ENCODE measurements at places on chromosomes 1 and 21. TPM values are rescaled to one million over a fixed set of nuclear protein-coding genes. Genes with fewer than 3 reads are reported as not detected.

Gene PLD5
- not detected for total RNA-seq

Gene CR1L
- total RNA-seq: 0.20 TPM

Gene AADACL3
- not detected for total RNA-seq

Gene LINGO4
- total RNA-seq: 0.40 TPM

Gene TDRD5
- total RNA-seq: not detected

Gene GPA33
- 17.7 TPM for total RNA-seq

Gene MORN1
- total RNA-seq: 8.2 TPM

- no peak overlapping the region for H3K27ac ChIP-seq
- peak; percentile 40 for DNase-seq
- peaks cover 35% of the 10 kb centered on the region for H3K4me1 ChIP-seq
- no peaks in the 10 kb centered on the region for H3K36me3 ChIP-seq
- no peak overlapping the region for H3K4me3 ChIP-seq
Observed at GRCh38 chr21:42164064-42164789, 54.7 kb upstream of the ABCG1 start.

DNA sequence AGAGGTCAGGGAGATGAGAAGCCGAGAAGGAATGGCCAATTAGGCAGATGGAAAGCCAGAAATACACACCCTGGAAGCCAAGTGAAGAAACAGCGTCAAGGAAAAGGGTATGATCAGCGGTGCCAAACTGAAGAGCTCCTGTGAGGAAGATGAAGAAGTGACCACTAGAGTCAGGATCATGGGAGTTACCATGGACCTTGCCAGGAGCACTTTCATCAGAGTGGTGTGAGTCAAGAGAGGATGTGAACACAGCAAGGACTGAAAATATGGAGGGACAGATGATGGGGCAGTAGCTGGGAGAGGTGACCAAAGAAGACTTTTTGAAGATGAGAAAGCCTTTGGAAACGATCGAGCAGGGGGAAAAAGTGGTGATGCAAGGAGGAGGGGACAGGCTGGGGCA is 50.4 kb downstream of the CD34 start:
- no peak overlapping the region for H3K4me3 ChIP-seq
- H3K36me3 ChIP-seq: peaks cover 36% of the 10 kb centered on the region
- H3K27me3 ChIP-seq: no peaks in the 10 kb centered on the region
- peaks cover 26% of the 10 kb centered on the region for H3K4me1 ChIP-seq
- H3K27ac ChIP-seq: peak overlapping the region; percentile 76

DNA sequence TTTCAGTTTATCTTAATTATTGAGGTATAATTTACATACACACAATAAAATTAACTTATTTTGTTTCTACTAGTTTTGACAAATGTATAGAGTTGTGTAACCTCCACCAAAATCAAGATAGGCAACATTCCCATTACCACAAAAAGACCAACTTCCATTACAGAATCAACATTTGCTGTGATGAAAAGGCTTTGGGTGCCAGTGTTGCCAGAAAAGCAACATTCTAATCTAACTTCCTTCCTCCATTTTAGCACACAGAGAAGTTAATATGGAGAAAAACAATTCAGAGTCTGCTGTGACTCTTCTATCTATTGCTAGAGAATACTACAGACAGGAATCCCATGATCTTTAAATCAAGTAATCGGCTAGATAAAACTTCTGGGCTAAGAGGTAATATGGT is 245.3 kb downstream of the RERE start:
- no peak for DNase-seq
- no peak overlapping the region for H3K4me3 ChIP-seq
- no peaks in the 10 kb centered on the region for H3K36me3 ChIP-seq
- H3K27me3 ChIP-seq: no peaks in the 10 kb centered on the region
- H3K27ac ChIP-seq: no peak overlapping the region

- H3K36me3 ChIP-seq: no peaks in the 10 kb centered on the region
- DNase-seq: no peak
- H3K27me3 ChIP-seq: no peaks in the 10 kb centered on the region
Observed at GRCh38 chr1:108592030-108592759, 32.3 kb downstream of the EEIG2 start.

- H3K4me3 ChIP-seq: no peak overlapping the region
- H3K36me3 ChIP-seq: no peaks in the 10 kb centered on the region
- no peak overlapping the region for H3K27ac ChIP-seq
- H3K27me3 ChIP-seq: no peaks in the 10 kb centered on the region
Observed at GRCh38 chr1:74517599-74518051, 5.2 kb upstream of the LRRC53 start.

DNA sequence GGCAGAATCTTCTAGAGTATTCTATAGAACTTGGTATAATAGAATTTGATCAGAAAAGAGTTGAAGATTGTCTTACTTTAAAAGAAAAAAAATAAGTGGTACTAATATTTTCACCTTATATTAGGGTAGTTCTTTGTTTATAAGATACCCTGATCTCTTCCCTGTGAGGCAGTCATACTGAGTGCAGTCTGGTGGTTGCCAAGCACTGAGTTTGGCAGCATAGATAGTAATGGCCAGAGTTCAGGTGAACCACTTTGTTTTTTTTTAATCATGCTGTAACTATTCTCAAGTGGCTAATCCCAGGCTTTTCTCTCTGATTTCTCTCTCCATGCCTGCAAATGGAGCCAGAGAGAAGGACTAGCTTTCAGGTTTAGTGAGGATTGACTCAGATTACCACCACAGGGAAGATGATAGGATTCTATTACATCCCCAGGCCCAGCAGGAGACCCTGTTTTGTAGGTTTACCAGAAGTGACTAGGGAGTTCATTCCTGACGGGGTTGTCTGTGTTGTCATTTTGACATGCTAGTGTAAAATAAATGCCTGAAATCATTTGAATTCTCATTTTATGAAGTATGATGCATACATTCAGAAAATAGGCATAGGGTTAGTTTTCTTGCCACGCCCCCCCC is 16.7 kb downstream of the KDM1A start:
- H3K4me1 ChIP-seq: peaks cover 2% of the 10 kb centered on the region
- DNase-seq: no peak
- H3K27ac ChIP-seq: no peak overlapping the region
- H3K4me3 ChIP-seq: no peak overlapping the region

- H3K36me3 ChIP-seq: peaks cover 26% of the 10 kb centered on the region
- no peak overlapping the region for H3K27ac ChIP-seq
- DNase-seq: no peak
- no peaks in the 10 kb centered on the region for H3K4me1 ChIP-seq
Observed at GRCh38 chr1:179329862-179330261, 35.9 kb upstream of the AXDND1 start.

DNA sequence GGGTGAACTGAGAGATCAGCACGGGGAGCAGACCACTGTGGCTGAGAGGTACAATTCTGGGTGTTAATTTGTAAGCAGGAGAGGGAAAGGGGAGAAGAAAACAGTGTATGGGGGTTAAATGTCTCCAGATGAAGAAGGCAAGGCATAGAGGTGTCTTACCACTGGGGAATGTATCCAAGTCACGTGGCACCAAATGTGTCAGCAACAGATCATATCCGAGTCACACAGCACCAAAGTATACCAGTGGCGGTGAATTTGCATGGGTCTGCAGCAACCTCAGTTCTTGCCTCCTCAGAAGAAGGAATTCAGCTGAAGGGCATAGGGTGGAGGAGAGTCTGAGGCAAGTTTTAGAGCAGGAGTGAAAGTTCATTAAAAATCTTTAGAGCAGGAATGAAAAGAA is 21.2 kb upstream of the SYCP1 start:
- no peaks in the 10 kb centered on the region for H3K4me1 ChIP-seq
- H3K4me3 ChIP-seq: no peak overlapping the region
- DNase-seq: no peak
- no peak overlapping the region for H3K27ac ChIP-seq
- H3K27me3 ChIP-seq: no peaks in the 10 kb centered on the region

- peak within 1 kb of the TSS; percentile 62 for H3K4me3 ChIP-seq
- peaks cover 15% of the 10 kb centered on the region for H3K4me1 ChIP-seq
- DNase-seq: peak; percentile 11
Observed at GRCh38 chr1:23483321-23484252, at the start of gene ASAP3. TSS of gene ASAP3 (minus strand) at chr1:23484179. CDS start at chr1:23484133, 46 bp downstream.

- H3K4me1 ChIP-seq: peaks cover 23% of the 10 kb centered on the region
- no peak for DNase-seq
- no peak overlapping the region for H3K4me3 ChIP-seq
- no peaks in the 10 kb centered on the region for H3K27me3 ChIP-seq
- H3K27ac ChIP-seq: no peak overlapping the region
Observed at GRCh38 chr1:92933459-92933858, 27.8 kb downstream of the DIPK1A start.

- H3K4me1 ChIP-seq: no peaks in the 10 kb centered on the region
- no peak overlapping the region for H3K4me3 ChIP-seq
- DNase-seq: no peak
- no peaks in the 10 kb centered on the region for H3K27me3 ChIP-seq
- H3K36me3 ChIP-seq: no peaks in the 10 kb centered on the region
Observed at GRCh38 chr1:197180252-197180878, 33.9 kb upstream of the ASPM start.

DNA sequence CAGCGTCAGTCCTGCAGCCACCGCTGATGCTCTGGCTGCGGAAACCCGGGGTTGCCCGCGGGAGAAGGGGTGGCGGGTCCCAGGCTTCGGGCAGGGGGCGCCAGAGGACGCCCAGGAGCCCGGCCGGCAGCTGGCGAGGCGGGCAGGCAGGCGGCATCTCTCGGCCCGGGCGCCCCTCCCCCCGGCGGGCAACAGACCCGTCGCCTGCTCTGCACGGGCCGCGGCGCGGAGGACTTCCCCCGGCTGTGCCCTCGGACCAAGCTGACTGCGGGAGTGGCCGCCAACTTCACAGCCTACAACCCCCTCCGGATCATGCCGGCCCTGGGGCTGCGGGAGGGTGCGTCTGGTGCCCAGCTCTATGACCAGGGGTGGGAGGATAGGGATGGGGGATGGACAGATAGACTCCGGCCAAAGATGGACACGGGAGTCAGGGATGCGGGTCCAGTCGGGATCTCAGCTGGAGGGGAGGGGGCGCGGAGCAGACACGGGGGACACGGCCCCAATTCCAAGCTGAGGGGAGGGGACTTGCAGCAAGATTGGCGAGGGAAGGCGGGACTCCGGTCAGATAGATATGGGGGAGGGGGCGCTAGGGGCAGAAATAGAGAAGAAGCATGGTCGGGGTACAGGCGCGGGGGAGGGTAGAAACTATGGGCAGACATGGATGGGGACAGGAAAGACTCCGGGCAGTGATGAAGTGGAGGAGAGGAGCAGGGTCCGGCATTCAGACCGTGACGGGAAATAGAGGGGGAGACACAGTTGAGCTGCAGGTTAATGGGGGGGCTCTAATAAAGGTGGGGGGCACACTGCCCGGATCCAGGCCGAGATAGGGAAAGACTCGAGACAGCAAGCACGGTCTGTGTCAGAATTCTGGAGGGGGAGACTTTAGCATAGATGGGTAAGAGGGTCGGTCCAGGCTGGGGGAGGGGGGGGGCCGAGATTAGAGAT is 1.1 kb downstream of the ADGRB2 start:
- H3K27ac ChIP-seq: no peak overlapping the region
- H3K4me1 ChIP-seq: peaks cover 10% of the 10 kb centered on the region
- no peaks in the 10 kb centered on the region for H3K36me3 ChIP-seq
- H3K27me3 ChIP-seq: peaks cover 41% of the 10 kb centered on the region
- peak; percentile 57 for DNase-seq

DNA sequence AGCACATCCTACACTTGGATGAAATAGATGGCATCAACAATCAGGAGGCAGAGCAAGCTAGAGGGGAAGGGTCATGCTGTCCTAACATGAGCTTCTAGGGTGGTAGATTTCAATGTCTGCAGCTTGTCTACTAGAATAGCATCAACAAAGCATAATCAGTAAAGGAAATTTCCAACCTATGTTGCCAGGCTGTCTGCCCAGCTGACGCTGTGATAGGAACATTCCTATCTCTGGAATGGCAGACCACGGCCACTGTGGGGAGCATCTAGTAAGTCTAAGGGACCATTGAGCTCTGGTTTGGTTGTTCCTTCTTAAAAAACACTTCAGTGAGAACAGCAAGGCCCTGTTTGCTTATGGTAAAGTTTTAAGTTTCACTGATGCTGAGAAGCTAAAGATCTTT is 206.8 kb downstream of the PAPPA2 start:
- H3K4me3 ChIP-seq: no peak overlapping the region

GRCh38 chr1:67850611-67851075 is 17.4 kb upstream of the GNG12 start:
- DNase-seq: no peak
- peaks cover 5% of the 10 kb centered on the region for H3K27me3 ChIP-seq
- no peak overlapping the region for H3K27ac ChIP-seq
- H3K4me1 ChIP-seq: no peaks in the 10 kb centered on the region
- no peaks in the 10 kb centered on the region for H3K36me3 ChIP-seq
- H3K4me3 ChIP-seq: no peak overlapping the region

DNA sequence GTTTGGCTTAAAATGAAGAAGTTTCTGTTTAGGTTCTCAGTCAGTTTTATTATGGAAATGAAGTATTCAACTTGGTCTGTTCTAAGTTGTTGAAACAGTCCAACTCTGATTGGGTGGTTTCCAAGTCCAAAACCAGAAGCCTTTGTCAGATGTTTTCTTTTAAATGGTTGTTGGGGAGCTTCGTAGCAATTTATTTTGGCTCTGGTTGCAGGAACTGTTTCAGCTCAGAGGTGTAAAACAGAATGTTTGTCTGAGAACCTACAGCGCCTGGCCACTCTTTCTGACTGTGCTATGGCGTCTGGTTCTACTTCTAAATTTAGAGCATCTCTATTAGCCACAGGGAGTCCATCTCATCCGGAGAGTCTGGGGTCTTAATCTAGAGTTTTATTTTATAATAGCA is 582.6 kb upstream of the TMPRSS15 start:
- no peak overlapping the region for H3K4me3 ChIP-seq
- no peak overlapping the region for H3K27ac ChIP-seq
- H3K36me3 ChIP-seq: no peaks in the 10 kb centered on the region
- DNase-seq: no peak

GRCh38 chr1:220516014-220516721 is 11.8 kb upstream of the MARK1 start:
- no peaks in the 10 kb centered on the region for H3K36me3 ChIP-seq
- DNase-seq: no peak
- no peaks in the 10 kb centered on the region for H3K4me1 ChIP-seq
- no peak overlapping the region for H3K27ac ChIP-seq
- peaks cover 6% of the 10 kb centered on the region for H3K27me3 ChIP-seq

GRCh38 chr1:27935721-27936120 is 921 bp downstream of the SMPDL3B start:
- peaks cover 18% of the 10 kb centered on the region for H3K27me3 ChIP-seq
- no peak overlapping the region for H3K27ac ChIP-seq
- H3K4me3 ChIP-seq: no peak overlapping the region
- H3K4me1 ChIP-seq: peaks cover 17% of the 10 kb centered on the region
- no peak for DNase-seq

- H3K4me3 ChIP-seq: no peak overlapping the region
- DNase-seq: no peak
- no peaks in the 10 kb centered on the region for H3K36me3 ChIP-seq
- H3K27me3 ChIP-seq: no peaks in the 10 kb centered on the region
- H3K27ac ChIP-seq: no peak overlapping the region
- peaks cover 52% of the 10 kb centered on the region for H3K4me1 ChIP-seq
Observed at GRCh38 chr21:37378700-37379139, 12.1 kb downstream of the DYRK1A start.

Data from T-cell (primary cell).